ENCODE measurements at places on chromosomes 3 and 15. TPM values are rescaled to one million over a fixed set of nuclear protein-coding genes. Genes with fewer than 3 reads are reported as not detected.
A peak's percentile ranks its signal among the peaks of the same experiment; 100 is the strongest.

DNA sequence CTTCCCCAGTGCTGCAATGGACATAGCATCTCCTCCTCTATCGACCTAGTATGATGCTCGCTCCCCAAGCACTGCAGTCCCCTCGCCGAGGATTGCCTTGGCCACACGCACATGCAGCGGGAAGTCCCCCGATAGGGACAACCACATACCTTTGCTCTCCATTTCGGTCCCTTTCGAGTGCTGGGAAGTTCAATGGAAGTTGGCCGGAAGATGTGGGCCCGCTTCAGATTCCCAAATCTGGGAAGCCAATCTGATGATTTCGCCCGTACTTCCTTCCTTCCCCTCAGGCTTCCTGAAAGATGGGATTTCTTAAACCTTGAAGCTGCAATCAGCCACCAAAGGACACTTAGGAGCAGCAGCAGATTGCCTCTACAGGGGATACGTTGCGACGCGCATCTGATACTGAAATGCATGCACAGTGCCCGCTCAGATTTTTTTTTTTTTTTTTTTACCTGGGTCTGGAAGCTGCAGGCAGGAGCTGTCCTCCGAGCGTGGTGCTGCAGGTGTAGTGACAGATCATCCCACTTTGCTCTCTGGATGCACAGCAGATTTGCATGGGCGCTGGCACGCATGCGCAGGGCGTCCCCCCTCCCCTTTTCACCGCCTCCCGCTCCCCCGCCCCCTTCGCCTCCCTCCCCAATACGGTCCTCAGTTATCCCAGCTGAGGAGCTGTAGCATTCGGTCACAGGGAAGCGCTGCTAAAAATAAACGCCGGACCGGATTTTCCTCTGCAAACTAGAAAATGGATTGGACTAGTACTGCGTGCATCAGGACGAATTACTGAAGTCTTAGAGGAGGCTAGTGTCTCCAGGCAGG lies at the start of gene FGF12:
Gene FGF12 (minus strand): TSS at position 510 of the 816 bp plus-strand sequence.
- peak; percentile 89 for DNase-seq

GRCh38 chr3:134040066-134040465 lies 10.3 kb upstream of the SLCO2A1 start:
- DNase-seq = no peak

GRCh38 chr15:74425630-74426029 lies 8.1 kb downstream of the SEMA7A start:
- DNase-seq = no peak

GRCh38 chr3:129025691-129026435 lies 24.8 kb downstream of the EFCC1 start:
- no peak for DNase-seq

GRCh38 chr3:23808525-23808924 lies 2.8 kb downstream of the UBE2E1 start:
- DNase-seq = no peak

- DNase-seq = no peak
Measured at GRCh38 chr15:62561059-62561519, 396.0 kb upstream of the C2CD4B start.

GRCh38 chr3:149653136-149653535 lies 4.7 kb downstream of the WWTR1 start:
- DNase-seq = no peak

- DNase-seq = no peak
Measured at GRCh38 chr15:26697913-26698312, 75.0 kb downstream of the GABRB3 start.

DNA sequence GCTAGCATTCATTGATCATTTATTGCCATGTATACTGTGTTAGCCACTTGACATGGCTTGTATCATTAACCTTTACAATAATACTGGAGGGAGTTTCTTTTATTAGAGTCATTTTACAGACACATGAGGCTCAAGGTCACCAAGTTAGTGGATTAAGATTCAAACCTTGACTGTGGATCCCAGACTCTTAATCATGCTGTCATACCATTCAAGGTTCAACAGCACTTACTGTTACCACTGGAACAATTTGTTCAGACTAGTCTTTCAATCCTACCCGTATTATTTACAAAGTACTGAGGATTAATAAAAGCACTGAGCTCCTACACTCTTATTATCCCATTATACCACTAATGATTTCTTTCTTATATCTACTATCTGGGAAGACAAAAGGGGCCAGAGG lies 1.2 kb downstream of the COX17 start:
- DNase-seq = no peak

DNA sequence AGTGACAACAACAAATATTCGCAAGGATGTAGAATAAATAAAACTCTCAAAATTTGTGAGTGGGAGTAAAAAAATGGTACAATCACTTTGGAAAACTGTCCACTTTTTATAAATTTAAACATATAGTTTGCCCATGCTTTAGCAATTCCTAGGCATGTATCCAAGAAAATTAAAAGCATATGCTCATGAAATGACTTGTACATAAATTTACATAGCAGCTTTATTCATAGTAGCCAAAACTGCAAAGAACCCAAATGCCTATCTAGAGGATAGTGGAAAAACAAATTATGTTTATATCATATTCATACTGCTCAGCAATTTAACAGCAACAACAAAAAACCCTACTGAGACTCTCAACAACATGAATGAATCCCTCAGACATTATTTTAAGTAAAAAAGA lies 363.6 kb upstream of the CCDC54 start:
- DNase-seq = no peak

DNA sequence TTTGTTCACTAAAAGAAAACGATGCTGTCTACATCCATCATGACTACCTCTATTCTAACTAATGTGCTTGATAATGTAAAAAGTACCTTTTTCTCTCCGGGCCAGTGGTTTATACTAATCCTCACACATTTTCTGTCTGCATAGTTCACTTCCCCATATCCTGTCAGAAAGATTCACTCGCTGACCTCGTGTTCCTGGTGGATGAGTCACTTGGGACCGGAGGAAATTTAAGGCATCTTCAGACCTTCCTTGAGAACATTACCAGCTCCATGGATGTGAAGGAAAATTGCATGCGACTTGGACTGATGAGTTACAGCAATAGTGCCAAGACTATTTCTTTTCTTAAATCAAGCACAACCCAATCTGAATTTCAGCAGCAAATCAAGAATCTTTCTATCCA lies 33.8 kb downstream of the COL6A5 start:
- no peak for DNase-seq

DNA sequence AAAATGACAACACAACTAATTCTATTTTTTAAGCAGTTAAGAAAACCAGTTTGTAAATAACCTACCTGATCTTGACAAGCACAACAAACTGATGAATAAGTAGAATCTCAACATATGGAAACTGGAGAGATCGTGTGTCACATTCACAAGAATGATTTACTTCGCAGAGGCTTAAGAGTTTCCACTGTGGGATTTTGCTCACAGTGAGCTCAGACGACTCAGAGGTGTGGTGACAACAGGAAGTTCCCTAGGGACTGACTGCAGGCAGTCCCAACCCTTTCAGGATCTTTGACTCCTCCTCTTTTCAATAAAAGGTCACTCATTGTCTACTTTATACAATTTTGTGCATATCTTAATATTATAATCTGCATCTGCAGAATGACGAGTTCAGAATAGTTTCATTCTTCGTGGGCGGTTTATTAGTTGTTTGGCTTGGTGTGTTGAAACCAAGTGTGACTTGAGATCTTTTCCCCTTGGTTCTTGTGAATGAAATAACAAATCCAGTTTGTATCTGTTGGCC lies at the start of gene LIPH:
Gene LIPH (minus strand): TSS at position 231 of the 520 bp plus-strand sequence. CDS start 117 bp downstream, at position 114.
- no peak for DNase-seq

DNA sequence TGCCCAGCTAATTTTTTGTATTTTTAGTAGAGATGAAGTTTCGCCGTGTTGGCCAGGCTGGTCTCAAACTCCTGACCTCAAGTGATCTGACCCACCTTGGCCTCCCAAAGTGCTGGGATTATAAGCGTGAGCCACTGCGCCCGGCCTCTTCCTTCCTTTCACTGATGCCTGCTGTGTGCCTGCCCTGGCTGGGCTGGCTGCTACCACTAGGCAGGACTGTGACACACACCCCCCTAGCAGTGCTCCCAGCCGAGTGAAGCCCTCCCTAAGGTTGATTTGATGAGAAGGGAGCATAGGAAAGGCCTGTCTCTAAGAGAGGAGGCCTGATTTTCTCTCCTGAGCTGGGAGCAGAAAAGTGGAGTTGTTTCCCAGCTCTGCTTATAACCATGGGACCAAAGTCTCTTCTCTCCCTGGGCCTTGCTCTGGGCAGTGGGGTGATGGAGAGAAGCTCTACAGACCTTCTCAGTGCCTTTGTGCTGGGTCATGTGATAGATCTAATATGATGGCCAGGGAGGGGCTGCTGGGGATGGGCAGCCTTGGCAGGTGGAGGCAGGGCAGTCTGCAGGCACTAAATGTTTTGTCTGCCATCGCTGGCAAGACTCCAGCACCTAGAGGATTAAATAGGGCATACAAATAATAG lies 20.1 kb upstream of the SFMBT1 start:
- no peak for DNase-seq

- no peak for DNase-seq
Measured at GRCh38 chr3:85939074-85939482, 980.3 kb downstream of the CADM2 start.

- no peak for DNase-seq
Measured at GRCh38 chr15:50358845-50359244, 3.8 kb upstream of the GABPB1 start.

GRCh38 chr3:193701953-193702635 lies 109.1 kb downstream of the OPA1 start:
- no peak for DNase-seq

- no peak for DNase-seq
Measured at GRCh38 chr15:64211696-64212095, 48.9 kb upstream of the PPIB start.

DNA sequence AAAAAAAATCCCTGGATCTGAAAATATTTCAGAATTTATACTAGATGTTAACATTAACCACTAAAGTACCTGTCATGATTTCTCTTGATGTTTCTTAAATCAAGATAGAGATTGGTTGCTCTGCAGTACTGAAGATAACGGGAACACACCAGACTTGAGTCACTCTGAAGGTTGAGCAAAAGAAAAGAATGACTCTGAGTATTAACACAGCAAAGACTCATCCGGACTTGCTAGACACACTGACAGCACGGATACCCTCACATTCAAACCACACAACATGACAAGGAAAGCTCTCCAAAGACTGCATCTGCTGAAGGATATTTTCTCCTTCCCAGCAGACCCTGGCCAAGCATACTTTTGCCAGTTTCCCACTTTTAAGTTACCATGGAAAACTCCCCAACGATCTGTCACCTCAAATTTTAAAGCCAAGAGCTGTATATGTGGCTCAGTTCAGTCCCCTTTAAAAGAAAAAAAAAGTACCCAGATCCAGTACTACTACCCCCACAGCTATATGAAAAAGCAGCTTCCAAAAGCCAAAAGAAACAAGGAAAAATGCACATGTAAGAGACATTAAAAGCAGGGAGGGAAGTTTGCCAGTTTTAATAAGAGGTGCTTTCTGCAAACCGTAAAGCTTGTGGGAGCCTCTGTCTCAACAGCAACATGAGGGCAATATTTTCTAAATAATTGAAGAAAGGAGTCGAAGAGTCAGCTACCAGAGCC lies 8.3 kb downstream of the EOGT start:
- DNase-seq = no peak

The DPPA2 gene
- total RNA-seq = not detected

The CMTM8 gene
- total RNA-seq = 3.4 TPM

The SNTN gene
- total RNA-seq = not detected

The SLC9C1 gene
- total RNA-seq = not detected

The GOLGA8T gene
- 0.52 TPM for total RNA-seq

The PODXL2 gene
- 66.2 TPM for total RNA-seq

The TMCO5A gene
- total RNA-seq = not detected

The CYP19A1 gene
- not detected for total RNA-seq

The CFAP20DC gene
- 1.3 TPM for total RNA-seq
